ENCODE measurements at places on chromosomes 6 and 20.

DNA sequence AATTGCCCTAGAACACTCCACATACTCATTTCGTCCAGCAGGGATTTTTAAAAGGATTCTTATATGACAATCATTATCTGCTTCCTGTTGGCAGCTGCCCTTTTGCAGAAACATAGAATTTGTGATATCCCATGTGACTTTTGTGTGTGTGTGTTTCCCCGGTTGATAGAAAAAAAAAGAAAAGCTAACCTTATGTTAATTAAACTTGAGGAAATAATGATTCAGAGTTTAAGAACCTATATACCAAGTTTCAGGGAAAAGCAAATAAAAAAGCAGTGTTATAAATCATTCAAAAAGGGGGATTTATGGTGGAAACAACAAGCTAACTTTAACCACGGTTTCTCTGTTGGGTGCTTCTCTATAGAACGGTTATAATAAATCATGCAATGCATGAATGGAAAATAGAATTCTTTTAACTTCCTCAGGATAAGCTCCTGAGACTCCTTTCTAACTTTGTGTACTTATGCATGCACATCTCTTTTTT is 826.9 kb upstream of the EYS start:
- DNase-seq, result no peak

GRCh38 chr6:100186552-100186951 is 192.5 kb upstream of the MCHR2 start:
- no peak for DNase-seq

DNA sequence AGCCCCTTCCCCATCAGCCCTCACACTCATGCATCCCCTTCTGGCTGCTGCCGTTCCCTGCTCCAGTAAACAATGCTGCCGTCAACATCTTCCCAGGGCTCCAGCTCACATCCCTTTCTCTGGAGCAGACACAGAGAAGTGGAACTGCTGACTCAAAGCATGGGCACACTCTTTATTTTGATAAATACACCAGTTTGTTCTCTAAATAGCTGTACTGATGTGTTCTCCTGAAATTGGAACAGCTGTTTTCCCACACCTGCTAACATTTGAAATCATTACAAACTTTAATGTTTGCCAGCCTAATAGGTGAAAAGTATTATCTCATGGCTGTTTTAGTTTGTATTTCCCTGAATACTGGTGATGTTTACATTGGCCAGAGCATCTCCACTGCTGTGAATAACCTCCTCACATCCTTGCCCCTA is 102.1 kb upstream of the NXT1 start:
- DNase-seq, result no peak

DNA sequence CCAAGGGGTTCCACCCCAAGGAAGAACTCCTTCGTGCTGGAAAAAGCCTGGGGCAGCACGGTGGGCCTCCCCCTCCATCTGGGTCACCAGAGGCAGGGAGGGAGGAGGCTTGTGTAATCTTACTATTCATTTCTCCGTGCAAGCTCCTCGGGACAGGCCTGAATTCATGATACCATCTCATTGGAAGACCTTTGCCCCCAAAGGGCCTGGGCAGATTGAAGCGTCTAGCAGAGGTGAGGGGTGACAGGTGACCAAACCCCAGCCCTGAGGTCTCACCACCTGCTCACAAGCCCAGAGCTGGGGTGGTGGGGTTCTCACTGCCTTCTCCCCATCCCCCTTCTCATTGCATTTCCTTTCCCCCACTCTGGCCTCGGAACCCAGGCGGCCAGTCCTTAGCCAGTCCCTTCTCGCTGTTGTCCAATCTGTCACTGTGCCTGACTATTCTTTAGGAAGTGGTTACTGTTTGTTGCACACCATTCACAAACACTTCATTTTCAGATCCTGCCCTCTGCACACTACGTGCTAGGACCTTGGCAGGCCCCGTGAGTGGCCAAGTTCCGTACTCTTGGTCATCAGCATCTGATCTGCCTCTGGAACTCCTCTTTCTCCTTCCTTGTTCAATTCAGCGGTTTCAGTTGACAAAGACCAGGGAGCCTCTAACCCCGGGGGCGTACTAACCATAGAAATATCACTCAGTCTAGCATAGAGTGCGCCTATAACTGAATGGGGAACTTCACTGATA is 137.1 kb downstream of the LY86 start:
- no peak for DNase-seq

DNA sequence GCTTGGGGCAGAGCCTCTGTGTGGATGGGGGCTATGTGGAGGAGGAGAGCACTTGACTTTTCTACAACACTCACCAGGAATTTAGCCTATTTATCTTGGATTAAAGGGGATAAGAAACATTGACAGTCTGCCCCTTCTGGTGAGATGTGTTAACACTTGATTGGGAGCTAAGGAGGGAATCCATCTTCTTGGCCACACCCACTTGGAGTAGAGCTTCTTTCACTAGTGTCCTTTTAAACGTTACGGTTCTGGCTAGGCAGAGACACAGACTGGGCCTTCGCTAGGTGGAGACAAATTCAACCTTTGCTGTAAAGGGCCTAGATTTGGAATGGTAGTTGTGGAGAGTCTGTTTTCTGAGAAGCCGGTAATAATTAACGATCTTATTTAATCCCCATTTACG is 15.5 kb upstream of the TPBG start:
- DNase-seq, result no peak

DNA sequence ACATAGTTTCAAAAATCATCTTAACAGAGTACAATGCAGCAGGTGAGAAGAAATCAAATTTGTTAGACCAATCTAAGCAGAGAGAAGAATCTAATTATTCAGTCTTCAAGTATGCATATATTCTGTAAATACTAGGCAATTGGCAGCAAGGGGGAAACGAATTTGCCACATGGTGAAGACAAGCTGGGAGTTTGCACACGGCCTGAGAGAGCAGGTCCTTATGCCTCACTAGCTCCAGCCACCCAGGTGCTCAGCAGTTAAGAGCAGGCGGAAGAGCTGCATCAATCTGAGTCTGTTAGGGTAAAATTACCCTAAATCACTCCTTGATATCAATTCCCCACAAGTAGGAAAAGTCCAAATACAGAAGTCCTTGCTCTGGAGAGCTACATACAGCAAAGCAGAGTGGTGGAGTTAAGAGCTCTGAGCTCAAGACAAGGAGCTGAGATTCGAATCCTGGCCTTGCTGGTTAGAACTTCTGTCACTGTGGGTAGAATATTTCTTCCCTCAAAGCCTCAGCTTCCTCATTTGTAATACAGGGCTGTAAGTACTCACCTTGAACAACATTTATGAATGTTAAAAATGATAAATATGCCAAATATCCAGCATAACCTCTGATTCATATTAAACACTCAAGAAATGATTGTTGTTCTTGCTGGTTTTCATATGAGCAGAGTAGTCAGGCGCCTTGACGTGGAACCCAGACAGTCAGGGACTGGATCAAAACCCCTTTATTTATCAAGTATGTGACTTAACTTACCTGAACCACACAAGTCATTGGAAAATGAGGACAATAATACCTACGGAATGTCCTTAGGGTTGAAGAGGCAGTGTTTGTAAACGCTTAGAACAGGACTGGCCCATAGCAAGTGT is 444.2 kb downstream of the CDH26 start:
- no peak for DNase-seq

GRCh38 chr20:58922036-58922435 is 59.0 kb upstream of the NELFCD start:
- DNase-seq, result no peak

DNA sequence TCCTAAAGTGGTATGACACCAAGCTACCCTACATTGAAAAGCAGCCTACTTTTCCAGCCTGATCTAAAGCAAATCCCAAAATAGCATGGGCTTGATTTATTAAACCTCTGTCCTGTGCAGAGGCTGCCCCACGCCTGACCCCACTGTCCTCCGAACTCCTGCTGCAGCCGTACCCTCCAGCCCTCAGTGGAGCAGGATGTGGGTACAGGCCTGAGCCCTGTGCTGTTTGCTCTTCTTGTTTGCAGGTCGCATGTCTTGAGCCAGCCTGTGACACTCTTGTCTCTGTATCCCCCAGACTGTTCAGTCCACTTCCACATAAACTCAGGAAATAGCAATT is 61.2 kb downstream of the RPP40 start:
- no peak for DNase-seq

- no peak for DNase-seq
Observed at GRCh38 chr20:4663044-4663443, 58.7 kb upstream of the PRND start.

DNA sequence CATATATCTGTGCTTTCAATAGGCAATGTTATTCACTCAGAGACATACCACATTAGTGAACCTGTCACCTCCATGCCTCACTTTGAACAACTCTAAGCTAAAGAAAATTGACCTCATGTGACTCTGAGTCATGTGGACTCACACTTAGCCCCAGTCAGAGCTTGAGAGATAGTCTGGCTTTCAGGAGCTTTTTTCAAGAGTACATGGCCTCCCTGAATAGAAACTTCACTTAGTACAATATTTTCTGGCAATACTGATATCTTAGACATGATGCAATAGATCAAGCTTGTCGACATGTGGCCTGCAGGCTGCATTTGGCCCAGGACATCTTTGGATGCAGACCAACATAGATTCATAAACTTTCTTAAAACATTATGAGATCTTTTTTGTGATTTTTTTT is 8.5 kb downstream of the SPTLC3 start:
- no peak for DNase-seq

- DNase-seq, result no peak
Observed at GRCh38 chr6:25014791-25015560, 79.2 kb upstream of the RIPOR2 start.

DNA sequence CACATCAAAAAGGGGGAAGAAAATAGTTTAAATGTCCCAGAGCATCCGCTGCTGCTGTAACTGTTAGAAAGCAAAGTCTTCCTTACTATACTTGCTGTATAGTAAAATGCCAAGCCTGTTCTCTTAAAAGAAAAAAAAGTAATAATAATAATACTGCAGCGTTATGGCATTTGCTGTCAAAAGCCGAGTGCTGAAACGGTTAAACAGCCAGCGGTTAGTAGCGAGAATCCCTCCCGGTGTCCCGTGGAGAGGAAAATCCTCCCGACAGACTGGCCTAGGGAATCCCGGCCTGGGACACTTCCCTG is 19.5 kb upstream of the NFATC2 start:
- DNase-seq, result no peak

DNA sequence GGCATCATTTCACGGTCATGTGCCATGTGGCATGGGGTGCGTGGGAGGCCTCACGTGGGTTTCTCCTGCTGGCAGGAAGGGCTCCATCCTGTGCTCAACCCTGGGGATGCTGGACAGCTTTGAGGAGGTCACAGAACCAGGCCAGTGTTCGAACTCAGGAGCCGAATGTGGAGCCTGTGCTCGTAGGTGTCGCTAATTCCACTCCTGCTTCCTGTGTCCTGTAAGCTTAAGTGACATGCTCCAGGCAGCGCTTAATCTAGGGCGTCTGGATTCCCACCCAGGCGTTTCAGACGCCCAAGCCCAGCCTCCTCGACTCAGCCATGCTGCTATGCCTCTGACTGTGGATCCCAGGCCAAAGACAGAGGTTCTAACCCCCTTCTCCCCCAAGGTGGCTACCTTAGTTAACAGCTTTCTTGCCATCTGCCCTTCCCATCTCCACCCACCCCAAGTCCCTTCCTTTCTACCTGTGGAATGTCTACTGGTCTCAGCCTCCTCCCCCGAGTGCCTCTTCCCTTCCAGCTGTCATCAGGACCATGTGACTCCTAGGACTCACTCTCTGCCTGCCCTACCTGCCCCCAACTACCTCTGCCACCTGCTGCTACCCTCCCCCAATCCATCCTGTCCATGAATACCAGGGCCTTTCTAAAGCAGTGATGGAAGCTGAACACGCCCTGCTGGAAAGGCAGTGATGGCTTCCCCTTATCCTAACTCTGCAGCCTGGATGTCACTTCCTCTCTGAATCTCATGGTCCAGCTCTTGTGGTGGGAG is 255.1 kb downstream of the CDH26 start:
- DNase-seq, result no peak

- no peak for DNase-seq
Observed at GRCh38 chr20:23410916-23411695, 10.2 kb downstream of the NAPB start.

DNA sequence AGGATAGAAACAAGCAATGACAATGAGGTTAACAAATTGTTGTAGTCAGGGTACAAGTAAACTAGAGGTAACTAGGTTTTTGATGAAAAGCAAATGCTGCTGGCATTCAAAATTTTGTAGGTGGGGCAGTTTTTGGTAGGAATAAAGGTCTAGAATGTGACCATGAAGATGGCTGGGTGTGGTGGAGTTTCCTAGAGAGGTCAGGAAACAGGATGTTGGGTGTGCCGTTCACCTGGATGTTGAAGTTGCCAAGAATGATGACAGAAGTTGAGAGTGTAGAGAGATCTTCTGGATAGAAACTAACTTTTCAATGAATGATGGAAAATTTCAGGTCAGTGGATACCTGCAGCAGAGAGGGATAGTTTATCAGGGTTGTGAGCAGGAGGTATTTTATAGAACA is 22.7 kb downstream of the MAPK14 start:
- no peak for DNase-seq

DNA sequence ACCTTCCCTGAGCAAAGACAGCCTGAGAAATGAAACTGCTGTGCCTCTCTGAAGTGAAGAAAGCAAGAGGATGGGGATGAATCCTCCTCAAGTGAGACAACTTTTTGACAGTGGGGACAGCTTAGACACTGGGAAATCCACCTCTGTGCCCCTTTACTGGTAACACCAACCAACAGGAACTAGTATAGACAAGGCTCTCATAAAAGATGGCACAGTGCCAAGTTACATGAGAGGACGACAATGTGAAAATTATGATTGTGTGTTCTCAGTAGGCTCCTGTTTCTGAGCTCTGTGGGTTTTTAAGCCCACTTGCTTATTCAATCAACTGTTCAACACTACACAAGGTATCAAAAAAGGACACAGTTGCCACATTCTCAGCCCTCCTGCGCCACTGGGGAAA is 41.6 kb upstream of the LYRM2 start:
- no peak for DNase-seq

GRCh38 chr6:143348531-143348930 is 102.0 kb downstream of the ADAT2 start:
- DNase-seq, result no peak

- DNase-seq, result no peak
Observed at GRCh38 chr6:66896415-66896814, 1189.4 kb upstream of the EYS start.

- DNase-seq, result no peak
Observed at GRCh38 chr20:1294497-1294896, 28.4 kb downstream of the SNPH start.

- no peak for DNase-seq
Observed at GRCh38 chr6:123085403-123085802, 89.4 kb downstream of the CLVS2 start.

All from stimulated activated CD4-positive, alpha-beta T cell treated with anti-CD3 and anti-CD28 coated beads, Interleukin-15, amount 100 ng/mL, for 1 hour (primary cell).